Effector memory CD4-positive, alpha-beta T cell (primary cell): ENCODE measurements at places on chromosomes 3 and 15.

GRCh38 chr3:32532434-32532833 is 29.8 kb upstream of the CMTM6 start:
- DNase-seq: no peak

GRCh38 chr3:66463730-66464511 is 36.9 kb downstream of the LRIG1 start:
- DNase-seq: no peak

GRCh38 chr3:33063651-33064051 is 33.3 kb downstream of the GLB1 start:
- DNase-seq: peak; percentile 27

DNA sequence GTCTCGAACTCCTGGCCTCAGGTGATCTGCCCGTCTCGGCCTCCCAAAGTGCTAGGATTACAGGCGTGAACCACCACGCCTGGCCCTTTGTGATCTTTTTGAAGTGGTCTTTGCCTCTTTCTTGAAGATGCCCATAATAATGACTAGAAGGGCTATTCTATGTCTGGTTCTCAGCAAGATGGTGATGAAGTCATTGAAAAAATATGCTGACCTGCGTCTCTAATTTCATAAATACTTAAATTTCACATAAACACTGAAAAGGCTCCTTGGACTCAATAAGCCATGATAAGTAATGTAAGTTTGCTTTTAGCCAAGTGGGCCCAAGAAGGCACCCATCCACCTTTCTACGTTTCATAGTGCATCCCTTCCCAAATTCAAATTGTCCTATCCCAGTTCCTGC is 775 bp upstream of the MAPK6 start:
- no peak for DNase-seq

GRCh38 chr3:177474652-177475355 is 277.5 kb upstream of the TBL1XR1 start:
- DNase-seq: no peak

- no peak for DNase-seq
Measured at GRCh38 chr3:36911990-36912804, 32.7 kb downstream of the TRANK1 start.

- DNase-seq: no peak
Measured at GRCh38 chr3:148510116-148510515, 187.6 kb upstream of the AGTR1 start.

DNA sequence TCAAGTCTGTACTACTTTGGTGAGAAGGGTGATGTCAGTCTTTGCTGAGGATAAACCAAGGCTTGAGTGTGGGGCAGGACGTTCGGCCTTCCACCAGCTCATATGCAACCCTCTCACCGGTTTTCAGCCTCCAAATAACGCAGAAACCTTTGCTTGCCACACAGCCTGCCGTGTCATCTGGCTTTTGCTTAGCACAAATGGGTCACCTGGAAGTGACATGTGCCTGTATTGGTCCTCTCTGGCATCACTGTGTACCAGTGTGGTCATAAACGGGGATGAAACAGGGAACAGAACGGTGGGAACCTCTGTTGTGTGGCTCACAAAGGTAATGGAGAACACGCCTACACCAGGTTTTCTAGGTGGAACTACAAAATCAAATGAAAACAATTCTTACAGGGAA is 7.1 kb downstream of the POMGNT2 start:
- no peak for DNase-seq

- DNase-seq: no peak
Measured at GRCh38 chr15:88645171-88646087, 6.6 kb downstream of the ISG20 start.

- DNase-seq: no peak
Measured at GRCh38 chr15:27238707-27239423, 267.9 kb downstream of the GABRG3 start.

- DNase-seq: no peak
Measured at GRCh38 chr3:62970648-62971047, 95.4 kb upstream of the CADPS start.

DNA sequence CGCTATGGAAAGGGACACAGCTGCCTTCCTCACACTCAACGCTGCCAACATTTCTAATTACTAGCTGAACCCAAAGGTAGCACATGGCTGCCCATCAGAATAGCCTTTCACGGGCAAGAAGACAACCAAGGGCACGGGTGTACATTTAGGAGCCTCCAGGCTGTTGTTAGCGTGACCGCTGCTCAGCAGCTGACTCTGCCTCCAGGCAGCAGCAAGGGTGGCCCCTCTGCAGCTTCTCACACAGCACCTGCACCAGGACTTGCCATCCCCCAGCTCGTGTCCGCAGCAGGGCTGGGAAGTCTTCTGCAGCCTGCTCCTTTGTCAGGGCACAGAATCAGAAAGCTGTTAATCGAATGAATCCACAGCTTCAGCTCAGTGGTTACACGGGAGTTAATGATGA is 146.8 kb downstream of the ADAMTS17 start:
- no peak for DNase-seq

GRCh38 chr3:114900908-114901307 is 246.2 kb downstream of the ZBTB20 start:
- DNase-seq: no peak

DNA sequence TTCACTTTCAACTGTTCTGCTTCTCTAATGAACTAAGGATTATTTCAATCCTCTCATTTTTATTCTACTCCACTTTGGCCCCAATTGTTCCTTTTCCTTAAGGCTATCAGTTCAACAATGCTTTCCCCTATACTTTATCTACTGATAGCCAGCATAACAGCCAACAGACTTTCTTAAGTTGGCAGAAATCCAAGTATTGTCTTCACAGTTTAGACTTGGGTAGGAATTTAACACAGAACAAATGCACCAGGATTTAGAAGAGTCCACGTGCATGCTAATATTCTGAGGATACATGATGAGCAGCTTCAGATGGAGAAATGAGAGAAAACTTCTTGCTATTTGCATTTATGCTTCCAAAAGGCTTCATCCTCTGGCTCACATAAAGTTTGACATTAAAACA is 54.8 kb downstream of the FBN1 start:
- DNase-seq: no peak

DNA sequence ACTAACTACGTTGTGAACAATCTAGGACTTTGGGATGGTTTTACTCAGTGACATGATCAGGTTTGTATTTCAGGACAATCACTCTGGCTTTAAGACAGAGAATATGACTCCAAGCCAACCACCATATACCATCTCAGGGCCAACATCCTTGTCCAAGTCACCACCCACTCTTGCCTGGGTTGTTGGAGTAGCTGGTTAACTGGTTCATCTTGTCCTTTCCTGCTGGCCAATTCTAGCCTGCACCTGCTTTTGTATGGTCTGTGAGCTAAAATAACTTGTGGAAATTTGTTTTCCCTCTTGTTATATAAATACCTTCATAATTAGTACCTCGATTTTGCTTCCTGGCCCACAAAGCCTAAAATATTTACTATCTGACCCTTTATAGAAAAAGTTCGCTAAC is 306.8 kb upstream of the STT3B start:
- no peak for DNase-seq

- no peak for DNase-seq
Measured at GRCh38 chr3:99781761-99782160, 35.9 kb upstream of the CMSS1 start.
